ENCODE measurements at places on chromosomes 12 and 14. TPM values are rescaled to one million over a fixed set of nuclear protein-coding genes. Genes with fewer than 3 reads are reported as not detected.

- no peak for DNase-seq
These were observed 106.4 kb upstream of the PLEKHG7 start for GRCh38 chr12:92596383-92596782.

DNA sequence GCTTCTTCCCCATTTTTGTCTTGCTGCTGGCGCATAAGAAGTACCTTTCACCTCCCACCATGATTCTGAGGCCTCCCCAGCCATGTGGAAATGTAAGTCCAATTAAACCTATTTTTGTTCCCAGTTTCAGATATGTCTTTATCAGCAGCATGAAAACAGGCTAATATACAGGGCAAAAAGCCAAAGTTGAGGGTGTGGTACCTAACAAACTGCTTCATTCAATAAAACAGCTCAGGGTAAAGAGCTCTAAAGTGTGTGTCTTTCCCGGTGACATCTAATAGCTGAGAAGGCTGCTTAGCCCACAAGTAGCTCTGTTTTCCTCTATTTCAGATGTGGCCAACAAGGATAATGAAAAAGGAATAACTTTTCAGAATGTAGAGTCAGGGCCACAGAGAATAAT, 76.7 kb upstream of the SLC8A3 start:
- DNase-seq: no peak

DNA sequence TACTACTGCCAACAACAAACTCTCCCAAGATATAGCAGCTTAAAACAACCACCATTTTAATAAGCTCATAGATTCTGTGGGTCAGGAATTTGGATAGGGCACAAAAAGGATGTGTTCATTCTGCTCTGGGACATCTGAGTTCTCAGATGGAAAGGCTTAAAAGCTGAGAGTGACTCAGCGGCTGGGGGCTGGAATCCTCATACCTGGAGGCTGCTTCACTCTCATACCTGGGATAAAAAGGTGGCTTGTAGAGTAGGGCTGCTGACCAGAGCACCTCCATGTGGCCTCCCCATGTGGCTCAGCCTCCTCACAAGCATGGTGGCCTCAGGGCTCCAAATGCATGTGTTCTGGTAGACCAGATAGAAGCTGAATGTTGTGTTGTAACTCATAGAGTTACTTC, 20.2 kb upstream of the PELI2 start:
- DNase-seq: no peak

DNA sequence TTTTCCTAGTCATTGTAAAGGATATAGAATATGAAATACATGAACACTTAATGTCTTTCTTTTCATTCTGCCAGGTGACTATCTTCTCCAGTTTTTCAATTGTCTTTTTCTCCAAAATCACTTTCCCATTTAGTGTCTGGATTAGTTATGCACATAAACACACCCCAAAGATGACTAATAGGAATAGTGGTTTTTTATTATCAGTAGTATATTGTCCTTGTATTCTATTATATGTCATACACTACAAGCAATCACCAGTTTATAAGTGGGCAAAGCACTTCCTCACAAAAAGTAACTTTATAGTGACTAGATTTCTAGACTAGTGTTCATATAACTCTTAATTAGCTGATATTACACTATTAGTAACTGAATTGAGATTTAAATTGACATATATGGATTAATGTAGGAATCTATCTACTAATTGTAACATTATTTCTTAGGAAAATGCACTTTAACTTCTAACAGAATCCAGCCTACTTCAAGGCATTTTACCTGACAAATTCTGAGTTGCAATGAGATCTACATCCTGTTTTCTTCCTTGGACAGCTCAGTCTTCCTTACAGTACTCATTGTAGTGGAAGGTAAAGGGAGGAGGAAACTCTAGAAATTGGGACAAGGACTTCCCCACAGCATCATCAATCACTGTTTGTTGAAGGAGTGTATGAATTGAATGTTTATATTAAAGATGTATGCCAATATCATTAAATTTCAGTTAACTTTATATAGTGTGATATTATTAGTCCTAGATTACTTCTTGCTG, 186.1 kb upstream of the GARIN2 start:
- no peak for DNase-seq

- no peak for DNase-seq
These were observed 30.5 kb downstream of the RAB35 start for GRCh38 chr12:120085920-120086645.

DNA sequence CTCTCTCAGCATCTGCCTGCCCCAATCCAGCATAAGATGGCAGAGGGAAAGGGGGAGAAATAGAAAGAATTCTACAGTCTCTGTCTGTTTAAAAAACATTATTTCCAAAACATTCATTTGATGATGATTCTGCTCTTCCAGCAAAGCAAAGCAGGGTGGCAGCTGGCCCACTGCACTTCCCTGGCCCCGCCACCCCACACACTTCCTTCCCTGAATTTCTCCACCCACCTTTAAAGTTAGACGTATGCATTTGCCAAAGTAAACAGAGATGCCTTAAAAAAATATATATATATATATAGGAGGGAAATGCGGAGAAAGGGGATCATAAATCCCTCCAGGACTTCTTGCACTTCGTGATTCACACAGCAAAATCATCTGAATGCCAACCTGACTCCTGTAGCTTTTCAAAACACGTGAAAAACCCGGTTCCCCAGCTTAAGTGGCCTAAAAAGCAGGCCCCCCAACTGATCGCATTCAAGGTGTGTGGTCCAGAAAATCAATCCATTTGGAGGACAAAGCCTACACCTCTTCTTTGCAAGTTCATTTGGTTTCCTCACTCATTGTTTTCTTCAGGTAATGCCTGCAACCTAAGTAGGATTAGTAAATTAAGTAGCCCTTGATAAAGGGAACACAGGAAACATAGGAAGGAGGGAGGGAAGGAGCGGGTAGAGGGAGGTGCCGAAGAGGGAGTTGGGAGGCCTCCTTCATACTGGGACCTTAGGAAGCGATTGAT, 68.8 kb downstream of the LLPH start:
- DNase-seq: no peak

GRCh38 chr14:69268223-69268622, 8.3 kb downstream of the GALNT16 start:
- DNase-seq: no peak

DNA sequence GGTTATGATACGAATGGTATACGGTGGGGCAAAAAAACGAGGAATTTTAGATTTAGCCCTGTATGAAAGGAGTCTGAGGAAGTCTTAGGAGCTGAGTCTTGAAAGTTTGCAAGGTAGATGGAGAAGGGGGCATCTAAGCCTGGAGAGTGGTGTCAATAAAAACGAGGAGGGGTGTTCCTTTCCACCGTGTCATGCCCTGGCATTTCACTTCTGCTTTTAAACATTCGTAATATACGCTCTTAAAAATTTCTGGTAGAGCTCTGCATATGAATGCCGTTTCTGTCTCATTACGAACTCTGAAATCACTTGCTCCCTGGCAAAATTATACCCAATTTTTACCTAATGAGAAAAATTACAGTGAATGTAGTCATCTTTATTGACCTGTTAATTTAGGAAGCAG, 170.2 kb downstream of the ERC1 start:
- DNase-seq: no peak

DNA sequence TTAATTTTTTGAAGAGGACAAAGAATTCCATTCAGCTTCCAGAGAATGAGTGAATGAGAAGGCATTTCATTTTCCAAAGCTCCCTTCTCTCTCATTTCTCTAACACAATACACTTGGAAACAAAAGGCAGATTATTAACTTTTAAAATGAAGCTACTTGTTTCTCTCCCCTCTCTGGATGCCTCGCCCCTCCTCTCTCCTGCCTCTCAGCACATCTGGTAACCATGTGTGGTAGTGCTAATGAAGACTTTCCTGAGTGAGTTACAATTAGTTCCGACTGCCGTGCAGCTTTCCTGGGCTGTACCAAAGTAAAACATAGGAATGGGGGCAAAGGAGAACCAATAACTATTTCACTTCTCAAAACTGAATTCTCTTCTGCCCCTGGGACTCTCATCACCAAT, 84.7 kb upstream of the SOX5 start:
- no peak for DNase-seq

- no peak for DNase-seq
These were observed 75.5 kb downstream of the RAD52 start for GRCh38 chr12:873954-874353.

DNA sequence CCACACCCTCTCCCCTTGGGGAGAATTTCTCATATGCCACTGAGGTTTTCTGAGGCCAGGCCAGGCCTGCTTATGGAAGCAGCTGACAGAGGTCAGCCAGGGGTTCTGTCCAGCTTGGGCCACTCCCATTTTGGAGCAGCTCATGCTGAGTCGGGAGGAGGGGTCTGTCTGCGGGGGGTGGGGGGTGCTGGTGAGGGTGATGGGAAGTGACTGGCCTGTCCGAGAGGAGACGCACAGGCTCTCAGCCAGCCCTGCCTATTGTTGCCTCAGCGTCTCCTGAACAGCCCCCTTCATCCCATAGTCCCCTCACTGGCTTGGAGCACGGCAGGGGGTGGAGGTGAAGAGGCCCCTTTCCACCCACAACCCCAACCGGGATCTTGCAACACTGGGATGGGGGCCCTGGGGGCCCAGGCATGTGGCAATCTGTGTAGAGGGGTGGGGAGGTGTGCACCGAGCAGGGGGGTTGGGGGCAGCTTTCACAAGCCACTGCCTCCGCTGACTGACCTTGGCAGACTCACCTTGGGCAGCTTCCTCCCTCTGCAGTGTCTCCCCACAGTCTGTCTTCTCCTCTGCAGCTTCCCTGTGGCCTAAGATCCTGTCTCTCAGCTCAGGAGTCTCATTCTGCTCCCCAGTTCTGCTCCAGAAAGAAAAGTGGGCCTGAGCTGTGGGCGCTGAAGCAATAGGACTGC, 5.5 kb downstream of the CEBPE start:
- no peak for DNase-seq

DNA sequence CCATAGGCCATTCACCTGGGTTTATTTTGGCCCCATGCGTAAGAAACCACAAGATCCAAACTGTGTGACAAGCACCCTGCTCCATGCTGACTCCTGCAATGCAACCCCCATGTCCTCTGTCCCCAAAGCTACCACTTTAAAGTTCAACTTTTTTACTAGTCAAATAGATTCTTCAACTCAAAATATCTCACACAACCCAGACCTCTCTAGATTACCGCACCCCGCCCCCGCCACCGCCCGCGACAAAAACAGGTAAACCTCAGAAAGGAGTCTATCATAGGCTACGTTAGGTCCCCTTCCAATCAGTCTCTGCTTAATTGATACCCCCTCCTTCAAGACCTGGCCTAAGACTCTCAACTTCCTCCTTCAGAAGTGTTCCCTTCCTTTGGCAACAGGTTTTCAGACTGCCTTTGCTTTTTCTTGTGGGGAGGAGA, 2.2 kb downstream of the ZFP36L1 start:
- no peak for DNase-seq

- DNase-seq: no peak
These were observed 16.7 kb upstream of the LYZ start for GRCh38 chr12:69331519-69331908.

DNA sequence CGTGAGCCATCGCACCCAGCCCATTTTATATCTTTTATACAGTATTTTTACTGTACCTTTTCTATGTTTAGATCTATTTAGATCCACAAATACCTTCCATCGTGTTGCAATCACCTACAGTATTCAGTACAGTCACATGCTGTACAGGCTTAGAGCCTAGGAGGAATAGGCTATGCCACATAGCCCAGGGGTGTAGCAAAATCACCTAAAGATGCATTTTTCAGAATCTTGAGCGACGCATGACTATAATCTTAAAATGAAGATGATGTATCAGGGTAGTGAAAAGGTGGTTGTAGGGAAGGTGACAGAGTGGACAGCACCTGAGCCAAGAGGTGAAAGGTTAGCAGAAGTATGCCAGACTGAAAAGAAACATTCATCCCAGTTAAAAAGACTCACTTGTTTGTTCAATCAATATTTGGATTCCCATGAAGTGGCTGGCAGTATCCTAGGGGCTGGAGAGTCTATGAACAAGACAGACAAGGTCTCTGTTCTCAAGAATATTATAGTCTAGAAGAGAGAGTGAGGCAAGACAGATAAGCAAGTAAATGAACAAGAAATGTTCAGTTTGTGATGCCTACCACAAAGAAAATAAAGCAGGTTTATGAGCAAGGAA, 3.6 kb downstream of the SPRING1 start:
- DNase-seq: no peak

- DNase-seq: no peak
These were observed 120.3 kb downstream of the SLC38A1 start for GRCh38 chr12:46148327-46149078.

DNA sequence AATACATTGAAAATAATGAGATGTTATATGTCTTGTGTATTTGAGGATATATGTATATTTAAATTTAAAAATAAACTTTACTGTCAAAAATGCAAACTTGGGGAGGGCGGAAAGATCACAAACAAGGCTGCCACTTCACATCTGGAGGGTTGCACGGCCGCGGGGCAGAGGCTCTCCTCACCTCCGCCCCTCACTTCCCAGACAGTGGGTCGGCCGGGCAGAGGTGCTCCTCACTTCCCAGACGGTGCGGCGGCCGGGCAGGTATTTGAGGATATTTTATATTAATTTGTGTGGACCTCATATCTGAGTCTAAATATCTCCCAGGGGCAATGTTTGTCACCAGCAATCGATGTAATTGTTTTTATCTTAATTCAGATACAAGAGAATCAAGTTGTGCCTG, 3.7 kb upstream of the CLEC6A start:
- no peak for DNase-seq

DNA sequence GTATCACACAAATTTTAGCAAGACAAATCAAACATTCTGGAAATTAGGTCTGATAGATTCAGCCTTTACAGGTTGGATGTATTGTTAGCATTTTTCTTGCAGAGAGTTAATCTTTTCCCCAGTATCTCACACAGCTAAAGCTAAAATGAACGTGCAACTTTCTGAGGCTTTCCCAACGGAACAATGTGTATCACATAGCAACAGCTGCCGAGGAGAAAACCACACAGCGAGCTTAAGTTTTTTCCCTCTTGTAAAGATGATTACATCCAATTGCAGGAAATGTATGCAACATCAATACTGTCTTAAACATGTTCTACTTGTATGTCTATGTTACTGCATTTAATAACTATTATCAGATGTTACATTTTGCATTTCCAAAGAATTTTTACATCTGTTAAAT, 182.2 kb downstream of the CCDC59 start:
- DNase-seq: no peak

- DNase-seq: no peak
These were observed 87.7 kb upstream of the FOXN3 start for GRCh38 chr14:89504602-89505313.

NGB gene
- total RNA-seq: not detected

CYP46A1 gene
- not detected for total RNA-seq

OTOGL gene
- total RNA-seq: not detected

RFX4 gene
- total RNA-seq: not detected
